DMS 273 treated with DMSO at 0.1 percent for 48 hours (cell line): ENCODE measurements at places on chromosomes 12 and 14.

GRCh38 chr14:23663127-23663526 lies 27.0 kb downstream of the DHRS2 start:
- no peak for DNase-seq

DNA sequence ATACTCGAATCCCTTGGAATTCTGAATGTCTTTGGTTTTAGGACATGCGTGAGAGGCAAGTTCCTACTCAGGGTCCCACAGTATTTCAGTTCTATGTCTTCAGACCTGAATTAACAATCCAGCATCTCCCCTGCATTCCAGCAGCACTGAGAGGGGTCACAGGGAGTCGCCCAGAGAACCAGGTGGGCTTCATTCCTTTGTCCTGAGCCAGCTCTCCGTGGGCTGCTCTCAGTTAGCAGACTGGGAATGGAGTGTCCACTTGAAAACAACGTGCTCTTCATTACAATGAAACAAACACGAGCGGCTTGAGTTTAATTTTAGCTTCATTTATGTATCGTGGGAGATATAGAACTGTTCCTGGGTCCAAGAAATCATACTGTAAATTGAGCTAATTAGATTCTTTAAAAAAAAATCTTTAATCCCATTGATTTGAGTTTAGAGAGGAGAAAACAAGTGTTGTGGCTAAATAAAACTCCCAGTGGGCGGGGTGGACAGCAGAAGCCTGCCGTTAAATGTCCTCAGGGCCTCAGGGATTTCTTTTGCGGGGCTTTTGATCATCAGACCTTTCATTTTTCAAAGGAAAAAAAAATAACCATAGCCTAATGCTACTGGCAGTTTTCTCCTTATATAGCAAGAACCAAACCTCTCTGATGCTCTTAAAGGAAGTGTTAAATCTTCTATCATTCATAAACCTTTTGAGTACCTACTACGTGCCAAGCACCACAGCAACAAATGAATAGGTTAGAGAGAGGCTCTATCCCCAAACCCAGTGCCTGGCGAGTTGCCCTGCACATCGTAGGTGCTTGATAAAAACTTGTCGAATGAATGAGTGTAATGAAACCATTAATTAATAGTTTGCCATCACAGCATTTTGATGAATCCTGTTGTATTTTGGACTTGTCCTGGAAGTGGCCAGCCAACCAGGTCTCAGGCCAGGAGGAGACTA lies 140.4 kb downstream of the CHST11 start:
- DNase-seq, result no peak

- no peak for DNase-seq
Observed at GRCh38 chr12:105819549-105819948, 319.2 kb downstream of the NUAK1 start.

DNA sequence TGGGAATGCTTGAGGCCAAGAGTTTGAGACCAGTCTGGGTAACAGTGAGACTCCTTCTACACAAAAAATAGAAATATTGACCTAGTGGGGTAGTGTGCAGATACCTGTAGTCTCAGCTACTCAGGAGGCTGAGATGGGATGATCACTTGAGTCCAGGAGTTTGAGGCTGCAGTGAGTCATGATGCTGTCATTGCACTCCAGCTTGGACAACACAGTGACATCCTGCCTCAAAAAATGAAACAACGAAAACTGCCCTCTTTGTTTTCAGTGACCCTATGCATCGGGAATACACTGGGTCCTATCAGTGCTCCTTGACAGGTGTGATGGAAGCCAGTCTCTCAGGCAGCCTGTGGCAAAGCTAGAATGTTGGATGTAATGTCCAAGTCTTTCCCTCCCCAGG lies 311.5 kb upstream of the OR4E1 start:
- no peak for DNase-seq

DNA sequence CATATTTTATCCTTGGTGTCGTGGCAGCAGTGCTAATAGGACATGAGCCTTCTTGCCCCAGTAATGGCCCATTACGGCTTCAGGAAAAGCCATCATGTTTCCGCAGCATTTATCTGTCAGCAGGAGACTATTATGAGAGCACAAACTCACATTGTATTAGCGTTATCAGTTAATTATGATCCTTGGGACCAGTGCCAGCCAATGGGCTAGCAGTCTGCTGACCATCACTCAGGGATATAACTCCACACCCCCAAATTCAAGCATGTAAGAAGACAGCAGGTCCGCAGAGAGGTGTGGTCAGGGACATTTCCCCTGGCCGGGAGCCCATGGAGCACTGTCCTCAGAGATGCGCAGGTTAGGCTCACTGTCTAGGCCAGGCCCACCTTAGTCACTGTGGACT lies 4.9 kb upstream of the ESRRB start:
- DNase-seq, result no peak

DNA sequence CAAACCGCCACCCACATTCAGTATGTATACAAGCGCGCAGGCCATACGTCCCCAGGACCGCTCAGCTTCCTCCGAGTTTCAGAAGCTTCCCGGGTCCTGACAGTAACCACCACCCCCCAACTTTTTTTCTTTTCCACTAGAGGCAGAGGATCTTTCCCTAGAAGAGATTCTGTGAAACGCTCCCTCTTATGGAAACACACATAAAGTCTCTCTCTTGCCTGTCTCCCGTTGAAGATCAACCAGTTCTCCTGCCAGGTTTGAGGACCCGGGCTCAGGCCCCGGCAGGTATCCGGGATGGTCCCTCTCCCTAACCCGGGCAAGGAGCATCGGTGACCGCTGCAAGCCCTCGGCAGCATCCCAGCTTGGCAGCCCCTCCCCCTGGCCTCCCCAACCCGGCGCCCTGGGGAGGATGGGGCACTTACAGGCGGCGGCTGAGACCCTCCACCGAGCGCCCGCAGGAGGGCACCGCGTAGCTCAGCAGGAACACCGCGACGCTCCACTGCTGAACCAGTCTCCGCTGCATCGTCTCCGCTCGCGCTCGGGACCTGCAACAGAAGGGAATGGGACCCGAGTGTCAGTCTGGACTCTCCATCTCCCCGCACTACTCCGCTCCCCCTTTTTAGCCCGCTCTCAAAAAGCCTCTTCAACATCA lies 3.4 kb downstream of the PTHLH start:
- no peak for DNase-seq

- DNase-seq, result no peak
Observed at GRCh38 chr12:93290391-93290790, 87.3 kb upstream of the NUDT4 start.

- DNase-seq, result no peak
Observed at GRCh38 chr12:129009833-129010622, 156.8 kb downstream of the GLT1D1 start.

GRCh38 chr14:64417055-64417770 lies 29.1 kb downstream of the MTHFD1 start:
- DNase-seq, result no peak

- DNase-seq, result no peak
Observed at GRCh38 chr12:116471544-116471943, 87.6 kb upstream of the MAP1LC3B2 start.
